ENCODE measurements at places on chromosomes 2 and 18. TPM values are rescaled to one million over a fixed set of nuclear protein-coding genes. Genes with fewer than 3 reads are reported as not detected.

The CRYGC gene
- not detected for total RNA-seq

DNA sequence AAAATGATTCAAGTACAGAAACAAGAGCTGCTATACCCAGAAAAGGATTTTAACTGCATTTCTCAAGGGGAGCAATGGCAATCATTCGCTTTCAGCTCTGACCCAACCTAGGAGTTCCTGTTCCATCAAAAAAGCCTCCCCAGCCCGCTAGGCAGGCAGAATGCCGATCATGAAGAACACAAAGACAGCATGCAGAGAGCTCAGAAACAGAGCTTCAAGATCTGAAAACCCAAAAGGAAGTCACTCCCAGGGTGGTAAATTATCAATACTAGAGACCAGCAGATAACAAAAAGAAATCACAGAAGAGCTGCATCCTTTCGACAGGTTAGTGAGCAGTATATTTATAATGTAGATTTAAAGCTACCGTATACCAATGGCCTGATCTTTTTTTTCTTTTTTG is 84.8 kb upstream of the CRIM1 start:
- DNase-seq, result no peak

The DAPL1 gene
- total RNA-seq, result not detected

DNA sequence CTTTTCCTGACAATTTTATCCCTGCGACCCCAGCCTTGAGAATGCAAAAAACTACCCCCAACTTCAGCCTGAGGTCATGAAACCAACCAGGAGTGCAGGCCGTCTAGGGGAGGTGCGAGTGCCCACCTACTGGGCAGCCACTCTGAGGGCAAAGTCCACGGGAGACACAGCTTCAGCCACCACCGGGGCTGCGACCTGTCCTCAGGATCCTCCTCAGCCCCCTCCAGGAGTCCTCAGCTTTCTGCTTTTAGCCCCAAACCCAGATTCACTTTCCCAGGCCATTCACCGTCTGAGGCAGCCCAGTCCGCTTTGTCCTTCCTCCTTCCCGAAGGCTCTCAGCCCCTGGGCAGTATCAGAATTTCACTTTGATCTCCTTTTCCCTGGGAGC is 210.2 kb upstream of the TNP1 start:
- no peak for DNase-seq

DNA sequence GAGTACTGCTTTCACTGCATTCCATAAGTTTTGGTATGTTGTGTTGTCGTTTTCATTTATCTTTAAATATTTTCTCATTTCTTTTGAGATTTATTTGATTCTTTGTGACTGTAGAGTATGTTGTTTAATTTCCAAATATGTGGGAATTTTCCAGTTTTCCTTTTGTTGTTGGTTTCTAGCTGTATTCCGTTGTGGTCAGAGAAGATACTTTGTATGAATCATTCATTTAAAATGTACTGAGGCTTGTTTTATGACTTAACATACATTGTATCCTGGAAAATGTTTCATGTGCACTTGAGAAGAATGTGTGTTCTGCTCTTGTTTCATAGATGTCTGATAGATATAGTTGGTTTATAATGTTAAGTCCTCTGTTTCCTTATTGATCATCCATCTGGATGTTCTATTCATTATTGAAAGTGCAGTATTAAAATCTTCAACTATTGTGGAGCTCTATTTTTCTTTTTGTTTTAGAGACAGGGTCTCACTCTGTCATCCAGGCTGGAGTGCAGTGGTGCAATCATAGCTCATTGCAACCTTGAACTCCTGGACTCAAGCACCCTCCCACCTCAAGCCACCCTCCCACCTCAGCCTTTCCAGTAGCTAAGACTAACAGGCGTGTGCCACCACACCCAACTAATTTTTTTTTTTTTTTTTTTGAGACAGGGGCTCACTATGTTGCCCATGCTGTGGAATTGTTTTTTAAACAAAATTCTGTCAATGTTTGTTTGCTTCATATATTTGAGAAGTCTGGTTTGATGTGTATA is 96.8 kb downstream of the TAF4B start:
- peak; percentile 68 for DNase-seq

- no peak for DNase-seq
Measured at GRCh38 chr2:148875387-148876051, 492 bp downstream of the KIF5C start.

GRCh38 chr18:49862656-49863385 is 49.5 kb upstream of the ACAA2 start:
- DNase-seq, result no peak

DNA sequence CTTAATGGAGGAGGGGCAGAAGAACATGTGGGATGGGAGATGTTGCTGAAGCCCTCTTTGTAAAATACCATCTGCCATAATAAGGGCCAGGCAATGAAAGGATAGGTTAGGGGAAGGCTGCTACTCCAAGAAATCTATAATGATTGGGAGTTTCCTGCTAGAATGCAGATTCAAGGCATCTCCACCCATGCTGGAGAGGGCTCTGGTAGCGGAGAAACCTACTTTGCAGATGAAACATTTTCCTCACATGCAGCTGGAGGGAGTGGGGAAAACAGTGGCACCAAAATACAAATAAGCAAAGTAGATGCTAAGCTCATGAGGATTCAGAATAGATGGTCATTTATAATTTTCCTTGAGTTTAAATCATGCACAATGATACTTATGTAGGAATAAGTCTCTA is 82.3 kb upstream of the GCFC2 start:
- no peak for DNase-seq

The REG3A gene
- total RNA-seq, result not detected

The GLB1L gene
- 15.5 TPM for total RNA-seq

The HTRA2 gene
- total RNA-seq, result 40.2 TPM

GRCh38 chr18:59428018-59428417 is 69.0 kb upstream of the LMAN1 start:
- DNase-seq, result no peak

DNA sequence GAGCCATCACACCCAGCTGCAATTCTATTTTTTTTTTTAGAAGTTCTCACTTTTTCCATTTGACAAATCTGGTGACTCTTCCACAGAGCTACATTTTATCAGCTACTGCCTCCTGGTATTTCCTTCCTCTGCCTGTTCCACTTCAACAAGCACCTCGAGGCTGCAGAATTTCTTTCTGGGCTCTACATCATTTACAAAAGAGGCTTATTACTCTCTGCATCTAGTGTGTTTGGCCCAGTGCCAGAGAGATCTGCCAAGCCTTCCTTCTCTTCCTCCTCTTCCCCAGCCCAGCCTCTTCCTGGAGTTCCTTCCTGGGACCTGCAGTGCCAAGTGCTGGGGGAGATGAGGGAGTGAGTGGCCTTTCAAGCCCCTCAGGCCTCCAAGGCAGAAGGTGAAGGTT is 119.6 kb upstream of the ITGA6 start:
- no peak for DNase-seq

DNA sequence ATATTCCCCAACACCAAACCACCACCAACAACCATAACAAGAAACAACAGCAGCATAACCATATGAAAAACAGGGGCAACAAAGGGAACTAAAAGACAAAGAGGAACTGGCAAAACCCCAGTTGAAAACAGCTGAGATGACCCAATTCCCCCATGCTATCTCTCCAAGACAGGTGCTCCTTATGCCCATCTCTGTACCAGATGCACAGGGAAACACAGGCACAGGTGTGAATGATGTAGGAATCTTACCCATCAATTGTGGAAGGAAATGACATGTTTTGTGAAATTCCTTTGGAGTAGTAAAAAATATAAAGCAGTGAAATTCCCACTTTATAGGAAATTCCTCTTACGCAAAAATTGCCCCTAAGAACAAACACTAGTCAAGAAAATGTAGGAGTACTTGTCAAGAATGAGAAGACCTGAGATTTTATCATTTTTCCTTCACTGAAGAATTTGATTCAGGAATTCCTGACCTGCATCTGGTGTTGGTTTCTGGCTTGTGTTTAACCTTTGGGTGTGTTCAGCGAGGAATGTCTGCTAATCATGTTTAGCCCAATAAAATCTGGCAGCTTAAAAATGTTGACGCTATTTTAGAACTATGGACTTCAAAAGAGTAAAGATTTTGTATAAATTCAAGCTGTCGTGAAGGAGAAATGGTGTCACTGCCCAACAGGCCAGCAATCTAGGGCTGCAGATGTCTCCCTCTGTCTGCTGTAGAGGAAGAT is 67.7 kb upstream of the ARHGAP28 start:
- DNase-seq, result peak; percentile 28

DNA sequence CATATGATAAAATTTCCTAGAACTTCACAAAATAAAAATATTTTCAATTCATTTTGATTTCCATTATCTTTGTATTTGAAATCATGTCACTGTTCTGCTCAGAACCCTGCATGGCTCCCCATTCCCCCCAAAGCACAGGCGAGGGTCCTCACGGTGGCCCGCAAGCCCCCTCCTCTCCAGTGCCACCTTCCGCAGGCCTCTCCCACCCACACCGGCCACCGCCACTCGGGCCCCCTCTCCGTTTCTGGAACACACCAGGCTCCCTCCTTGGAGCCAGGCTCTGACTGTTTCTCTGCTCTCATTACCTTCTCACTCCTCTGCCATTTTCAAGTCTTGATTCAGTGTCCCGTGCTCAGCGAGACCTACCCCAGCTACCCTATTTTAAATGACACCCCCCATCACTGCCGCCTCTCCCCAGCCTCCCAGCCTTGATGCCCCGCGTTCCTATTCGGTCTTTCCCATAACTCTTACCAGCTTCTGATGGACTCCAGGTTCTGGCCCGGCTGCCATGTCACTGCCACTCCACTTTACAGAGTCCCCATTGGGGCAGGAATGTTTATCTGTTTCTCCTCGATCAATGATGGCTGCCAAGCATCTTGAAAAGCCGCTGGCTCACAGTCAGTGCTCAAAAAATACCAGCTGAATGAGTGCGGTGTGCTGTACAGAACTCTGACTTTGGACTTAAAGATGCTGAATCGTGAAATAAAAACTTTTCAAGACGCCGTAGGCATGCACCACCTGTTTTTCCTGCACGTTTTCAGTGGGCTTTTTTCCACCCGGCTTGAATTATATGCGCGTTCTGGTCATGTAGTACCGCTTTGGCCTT is 201.0 kb downstream of the GBX2 start:
- DNase-seq, result no peak

- DNase-seq, result no peak
Measured at GRCh38 chr2:44674473-44675284, 266.8 kb upstream of the SIX3 start.

DNA sequence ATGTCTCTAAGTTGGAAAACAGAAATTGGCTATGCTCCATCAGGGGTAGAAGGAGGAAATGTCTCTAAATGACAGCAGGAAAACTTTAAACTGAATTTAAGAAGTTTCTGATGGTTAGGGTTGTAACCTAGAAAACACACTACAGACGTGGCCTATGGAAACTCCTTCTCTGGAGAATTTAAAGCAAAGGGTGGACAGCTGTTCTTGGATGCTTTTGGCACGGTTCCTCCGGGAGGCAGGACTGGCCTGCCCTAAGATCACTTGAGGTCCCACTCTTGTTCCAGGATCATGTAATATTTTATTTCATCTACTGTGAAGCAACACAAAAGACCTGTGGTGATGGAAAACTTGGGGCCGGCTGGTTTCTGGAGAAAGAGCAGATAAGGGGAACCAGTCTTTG is 77.0 kb downstream of the NRP2 start:
- no peak for DNase-seq

GRCh38 chr2:113116100-113116958 is 11.1 kb upstream of the IL1RN start:
- no peak for DNase-seq

- no peak for DNase-seq
Measured at GRCh38 chr2:163173591-163173990, 335.0 kb upstream of the KCNH7 start.

DNA sequence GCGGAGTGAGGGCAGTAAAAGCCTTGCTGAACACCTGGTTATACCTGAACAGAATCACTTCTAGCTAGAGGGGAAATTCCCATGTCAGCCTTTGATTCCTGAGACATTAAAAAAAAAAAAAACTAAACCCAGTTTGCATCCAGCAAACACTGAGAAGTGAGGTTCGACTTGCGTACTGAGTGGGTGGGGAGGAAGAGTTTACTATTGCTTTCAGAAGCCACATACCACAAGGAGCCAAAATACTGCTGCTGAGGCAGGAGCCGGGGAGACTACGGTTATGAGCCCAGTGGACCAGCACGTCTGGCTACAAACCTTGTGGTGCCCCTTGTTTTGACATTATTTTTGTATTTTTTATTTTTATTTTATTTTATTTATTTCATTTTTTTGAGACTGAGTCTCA is 2.7 kb downstream of the COLEC11 start:
- DNase-seq, result no peak

DNA sequence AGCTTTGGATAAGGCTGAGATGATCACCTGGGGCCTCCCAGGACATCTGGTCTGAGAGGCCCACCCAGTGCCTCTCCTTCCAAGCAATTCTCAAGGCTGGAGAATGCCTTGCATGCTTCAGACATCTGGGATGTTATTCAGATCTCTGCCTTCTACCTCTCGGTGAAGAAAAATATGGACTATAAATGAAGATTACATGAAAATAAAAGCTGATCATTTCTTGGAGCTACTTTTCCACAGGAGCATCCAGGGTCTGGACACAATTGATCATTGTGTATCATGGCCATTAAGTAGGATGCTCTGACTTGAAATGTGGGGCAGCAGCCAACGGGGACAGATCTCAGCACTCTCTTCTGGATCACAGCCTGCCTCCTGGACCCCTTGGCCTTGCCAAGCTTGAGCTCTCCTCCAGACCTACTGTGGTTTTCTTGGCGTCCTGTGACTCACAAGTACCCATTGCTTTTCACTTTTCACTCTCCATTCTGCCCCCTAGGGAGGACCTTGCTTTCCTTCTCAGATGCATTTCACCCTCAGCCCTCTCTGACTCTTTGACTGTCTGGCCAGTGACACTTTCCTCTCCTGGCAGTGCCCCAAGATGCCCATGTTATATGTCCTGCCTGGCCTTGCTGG is 203.1 kb downstream of the INSIG2 start:
- no peak for DNase-seq

DNA sequence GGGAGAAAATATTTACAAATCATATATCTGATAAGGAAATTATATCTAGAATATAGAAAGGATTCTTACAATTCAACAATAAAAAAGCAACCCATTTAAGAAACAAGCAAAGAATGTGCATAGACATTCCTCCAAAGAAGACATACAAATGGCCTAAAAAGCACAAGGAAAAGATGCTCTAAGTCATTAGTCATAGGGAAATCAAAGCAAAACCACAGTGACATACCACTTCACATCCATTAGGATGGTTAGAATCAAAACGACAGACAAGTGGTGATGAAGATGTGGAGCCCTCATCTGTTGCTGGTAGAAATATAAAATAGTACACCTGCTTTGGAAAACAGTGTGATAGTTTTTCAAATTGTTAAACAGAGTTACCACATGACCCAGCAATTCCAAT is 48.2 kb downstream of the MAPRE2 start:
- DNase-seq, result no peak

The SERPINB12 gene
- total RNA-seq, result not detected

The CCL20 gene
- 0.43 TPM for total RNA-seq
